ENCODE measurements at places on chromosomes 1 and 21.

DNA sequence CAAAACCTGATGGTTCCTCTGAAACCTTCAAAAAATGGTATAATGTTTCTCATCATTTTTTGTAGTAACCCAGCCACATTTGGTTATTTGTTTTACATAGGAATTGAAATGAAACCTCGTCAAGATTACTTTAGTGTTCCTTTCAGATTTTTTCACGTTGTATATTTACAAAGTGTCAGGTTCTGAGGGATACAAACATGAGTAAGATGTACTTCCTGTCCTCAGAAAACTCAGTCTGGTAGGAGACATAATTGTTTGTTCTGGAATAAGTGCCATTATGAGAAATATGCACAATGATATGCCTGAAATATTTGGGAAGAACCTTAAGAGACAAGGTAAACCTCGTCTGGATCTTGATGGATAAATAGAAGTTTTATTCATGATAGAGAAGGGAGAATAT lies 145.5 kb downstream of the USP25 start:
- no peak for DNase-seq

- peak; percentile 93 for DNase-seq
These were observed at the start of gene IFT25 for GRCh38 chr1:53945433-53946251. IFT25 (minus strand) TSS chr1:53945699; CDS start chr1:53940082, 5,617 bp downstream.

- DNase-seq: peak; percentile 37
These were observed 500 bp downstream of the EPHA10 start for GRCh38 chr1:37764414-37764825.

DNA sequence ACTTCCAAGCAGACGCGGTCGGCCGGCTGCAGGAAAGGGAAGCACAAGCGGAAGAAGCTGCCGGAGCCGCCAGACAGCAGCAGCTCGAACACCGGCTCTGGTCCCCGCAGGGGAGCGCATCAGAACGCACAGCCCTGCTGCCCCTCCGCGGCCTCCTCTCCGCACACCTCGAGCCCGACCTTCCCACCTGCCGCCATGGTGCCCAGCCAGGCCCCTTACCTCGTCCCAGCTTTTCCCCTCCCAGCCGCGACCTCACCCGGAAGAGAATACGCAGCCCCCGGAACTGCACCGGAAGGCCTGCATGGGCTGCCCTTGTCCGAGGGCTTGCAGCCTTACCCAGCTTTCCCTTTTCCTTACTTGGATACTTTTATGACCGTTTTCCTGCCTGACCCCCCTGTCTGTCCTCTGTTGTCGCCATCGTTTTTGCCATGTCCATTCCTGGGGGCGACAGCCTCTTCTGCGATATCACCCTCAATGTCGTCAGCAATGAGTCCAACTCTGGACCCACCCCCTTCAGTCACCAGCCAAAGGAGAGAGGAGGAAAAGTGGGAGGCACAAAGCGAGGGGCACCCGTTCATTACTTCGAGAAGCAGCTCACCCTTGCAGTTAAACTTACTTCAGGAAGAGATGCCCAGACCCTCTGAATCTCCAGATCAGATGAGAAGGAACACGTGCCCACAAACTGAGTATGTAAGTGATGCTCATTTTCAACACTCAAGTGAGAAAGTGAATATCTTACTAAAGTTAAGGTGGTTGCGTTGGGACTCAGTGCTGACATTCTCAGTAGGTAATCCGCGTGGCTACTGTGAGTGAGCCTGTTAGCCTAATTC lies 25.5 kb downstream of the UTS2 start:
- DNase-seq: no peak

DNA sequence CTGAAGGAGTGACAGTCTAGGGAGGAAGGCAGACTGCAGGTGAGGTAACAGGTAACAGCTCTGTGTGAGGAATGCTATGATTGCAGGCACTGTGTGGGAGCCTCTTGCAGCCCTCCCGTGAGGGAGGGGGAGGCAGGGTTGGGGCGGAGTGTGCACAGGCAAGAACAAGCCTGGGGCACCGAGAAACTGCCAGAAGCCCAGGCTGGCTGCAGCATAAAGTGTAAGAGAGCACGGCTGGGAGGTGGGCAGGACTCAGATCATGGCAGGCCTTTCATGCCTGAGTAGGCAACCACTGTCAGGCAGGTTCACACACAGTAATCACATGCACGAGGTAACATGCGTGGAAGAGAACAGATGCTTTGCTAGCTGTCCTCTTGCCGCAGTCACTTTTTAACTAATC lies 11.3 kb upstream of the RHEX start:
- DNase-seq: no peak

GRCh38 chr1:169240449-169241232 lies 127.0 kb downstream of the NME7 start:
- DNase-seq: no peak

DNA sequence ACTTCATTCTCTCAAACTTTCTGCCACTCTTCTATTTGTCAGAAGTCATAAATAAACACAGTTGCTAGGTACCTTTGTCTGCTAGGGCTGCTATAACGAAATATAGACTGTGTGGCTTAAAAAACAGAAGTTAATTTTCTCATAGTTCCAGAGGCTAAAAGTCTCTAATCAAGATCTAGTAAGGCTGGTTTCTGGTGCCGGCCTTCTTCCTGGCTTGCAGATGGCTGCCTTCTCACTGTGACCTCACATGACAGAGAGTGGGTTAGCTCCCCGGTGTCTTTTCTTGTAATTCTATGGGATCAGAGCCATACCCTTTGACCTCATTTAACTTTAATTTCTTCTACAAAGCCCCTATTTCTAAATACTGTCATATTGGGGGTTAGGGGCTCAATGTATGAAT lies 5.9 kb downstream of the PDC start:
- no peak for DNase-seq

DNA sequence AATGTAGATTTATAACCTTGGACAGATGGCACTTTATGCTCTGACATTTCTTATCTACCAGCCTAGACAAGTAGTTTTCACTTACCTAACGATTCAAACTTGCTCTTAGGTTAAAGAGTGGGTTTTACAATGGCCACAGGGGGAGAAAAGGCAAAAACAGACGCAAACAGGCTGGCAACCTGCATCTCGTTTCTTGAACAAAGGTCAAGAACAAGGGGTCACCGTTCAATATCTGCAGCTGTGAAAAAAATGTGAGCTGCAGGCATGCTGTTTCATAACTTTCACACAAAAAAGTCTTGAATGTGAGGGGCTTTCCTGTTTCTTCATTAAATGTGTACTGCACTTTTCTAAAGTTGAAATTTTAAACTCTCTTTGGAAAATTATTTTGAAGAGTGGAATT lies 49.4 kb downstream of the SYDE2 start:
- DNase-seq: no peak

DNA sequence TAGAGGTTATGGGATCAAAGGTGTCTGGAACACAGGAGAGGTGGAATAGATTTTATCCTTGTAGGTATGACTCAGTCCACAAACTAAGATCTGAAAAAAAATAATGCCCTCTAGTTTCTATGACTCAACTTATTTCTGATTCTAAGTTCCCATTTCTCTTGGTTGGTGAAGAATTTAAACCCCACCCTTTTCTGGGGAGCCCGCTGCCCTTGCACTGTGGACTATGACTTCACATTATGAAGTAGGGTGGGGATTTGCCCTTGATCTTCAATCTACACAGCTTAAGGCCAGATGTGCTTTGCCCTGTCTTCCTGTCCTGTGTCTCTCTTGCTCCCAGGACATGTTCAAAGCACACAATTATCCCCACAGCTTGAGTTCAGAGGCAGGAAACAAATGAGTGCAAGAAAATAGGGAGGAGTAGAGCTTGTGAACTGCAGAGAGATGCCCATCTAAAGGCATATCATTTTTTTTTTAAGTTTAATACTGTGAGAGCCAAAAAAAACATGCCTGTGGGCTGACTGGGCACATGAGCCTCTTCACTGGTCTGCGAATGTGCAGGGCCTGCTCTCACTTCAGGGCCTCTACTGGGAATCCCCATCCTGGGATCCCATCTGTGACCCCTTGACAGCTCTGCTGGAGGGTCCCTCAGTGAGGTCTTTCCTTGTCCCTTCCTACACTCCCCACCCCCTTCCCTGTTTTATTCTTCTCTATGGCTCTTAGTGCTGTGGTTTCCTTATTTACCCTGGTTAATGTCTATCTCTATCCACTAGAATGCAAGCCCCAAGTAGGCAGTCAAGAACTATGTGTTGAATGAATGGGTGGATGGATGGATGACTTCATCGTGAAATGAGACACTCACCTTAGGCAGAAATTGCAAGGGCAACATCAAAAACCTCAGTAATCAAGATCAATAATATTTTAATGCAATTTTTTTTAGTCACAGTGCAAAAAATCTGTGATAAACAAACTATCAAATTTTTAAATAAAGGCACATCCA lies 61.5 kb downstream of the CD58 start:
- DNase-seq: no peak

DNA sequence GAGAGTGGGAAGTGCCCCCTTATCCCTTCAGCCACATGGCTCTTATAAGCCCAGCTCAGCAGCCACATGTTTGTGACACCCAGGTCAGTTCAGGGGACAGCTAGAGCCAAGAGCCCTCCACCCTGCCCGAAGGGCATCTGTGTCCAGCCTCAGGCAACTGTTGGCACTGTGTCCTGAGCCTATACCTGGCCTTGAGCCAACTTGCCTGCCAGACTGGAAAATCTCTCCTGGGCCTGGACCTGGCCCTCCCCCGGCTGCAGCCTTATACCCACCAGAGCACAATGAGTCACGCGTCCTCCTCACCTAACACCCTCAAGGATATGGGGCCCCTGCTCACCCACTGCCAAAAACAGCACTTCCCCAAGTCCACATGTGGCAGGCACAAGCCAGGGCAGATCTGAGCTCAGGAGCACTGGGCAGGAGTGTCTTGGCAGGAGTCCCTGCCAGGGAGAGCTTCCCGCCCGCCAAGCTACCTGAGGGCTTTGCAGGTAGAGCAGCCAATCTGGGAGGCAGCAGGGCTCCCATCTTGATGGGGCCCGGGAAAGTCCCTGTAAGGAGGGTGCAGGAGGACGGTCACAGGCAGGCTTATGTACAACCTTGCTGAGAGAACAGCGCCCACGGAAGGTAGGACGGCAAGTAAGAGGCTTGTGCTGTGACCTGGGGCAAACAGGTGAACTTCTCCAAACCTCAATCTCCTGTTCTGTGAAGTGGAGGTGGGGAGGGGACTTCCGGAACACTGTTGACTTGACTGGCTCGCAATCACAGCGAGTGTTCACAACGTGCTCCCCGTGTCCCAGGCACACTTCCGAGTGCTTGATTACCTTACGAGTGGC lies 19.8 kb upstream of the HSPG2 start:
- DNase-seq: peak; percentile 50

DNA sequence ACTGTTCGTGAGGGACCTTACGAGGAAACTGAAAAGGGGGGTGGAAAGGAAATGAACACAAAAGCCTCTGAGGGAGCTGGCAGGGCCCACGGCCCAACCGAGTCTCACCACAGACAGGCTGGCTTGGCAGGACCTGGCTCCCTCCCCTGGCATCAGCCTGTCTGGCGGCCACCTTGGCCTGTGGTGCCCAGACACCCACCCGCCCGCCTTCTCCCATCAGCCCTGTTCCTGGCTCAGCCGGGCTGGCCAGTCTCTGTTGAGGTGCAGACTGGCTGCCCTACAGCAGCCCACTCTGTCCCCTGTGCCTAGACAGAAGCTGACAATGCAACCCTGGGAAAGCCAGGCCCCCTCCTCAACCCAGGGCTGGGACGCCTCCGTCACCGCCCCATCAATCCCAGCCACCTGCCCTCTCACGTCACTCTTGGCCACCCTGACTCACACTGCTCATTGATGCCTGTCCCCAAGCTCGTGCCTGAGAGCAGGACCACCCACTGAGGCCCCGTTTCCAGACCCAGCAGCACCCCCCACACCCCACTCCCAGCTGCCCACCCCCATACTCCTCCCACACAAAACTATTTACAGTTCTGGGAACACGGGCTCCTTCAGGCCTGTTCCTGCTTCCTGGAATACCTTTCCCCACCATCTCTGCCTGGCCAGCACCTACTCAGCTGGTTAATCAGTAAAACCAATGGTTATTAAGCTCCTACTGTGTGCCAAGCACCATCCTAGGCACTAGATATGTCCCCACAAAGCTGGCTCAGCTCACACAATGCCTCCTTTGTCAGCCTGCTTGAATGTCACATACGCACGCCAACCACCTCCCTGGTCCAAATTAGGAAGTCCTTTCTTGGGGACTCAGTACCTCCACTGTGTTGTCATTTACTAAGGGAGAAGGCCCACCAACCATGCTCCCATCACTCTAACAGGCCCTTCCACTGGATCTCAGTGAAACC lies 22.7 kb downstream of the SDC3 start:
- no peak for DNase-seq

DNA sequence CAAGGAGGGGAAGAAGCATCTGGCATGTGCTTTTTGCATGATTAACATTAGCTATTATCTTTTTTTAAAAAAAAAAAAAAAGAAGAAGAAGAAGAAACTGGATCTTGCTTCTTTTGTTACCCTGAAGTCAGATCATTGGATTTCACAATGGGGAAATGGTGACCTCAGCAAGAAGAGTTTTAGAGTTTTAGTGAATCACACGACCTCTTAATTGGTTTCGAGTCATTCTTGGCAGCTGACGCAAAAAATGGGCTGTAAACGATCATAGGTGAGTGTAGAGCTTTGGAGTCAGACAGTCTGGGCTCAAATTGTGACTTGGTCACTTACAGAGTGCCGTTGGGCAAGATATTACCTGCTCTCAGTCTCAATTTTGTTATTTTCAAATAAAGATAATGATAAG lies 33.3 kb upstream of the PGBD5 start:
- peak; percentile 26 for DNase-seq

Data from NCI-H1092 treated with DMSO at 0.1 percent for 48 hours (cell line).